ENCODE measurements at places on chromosomes 7 and 10.

DNA sequence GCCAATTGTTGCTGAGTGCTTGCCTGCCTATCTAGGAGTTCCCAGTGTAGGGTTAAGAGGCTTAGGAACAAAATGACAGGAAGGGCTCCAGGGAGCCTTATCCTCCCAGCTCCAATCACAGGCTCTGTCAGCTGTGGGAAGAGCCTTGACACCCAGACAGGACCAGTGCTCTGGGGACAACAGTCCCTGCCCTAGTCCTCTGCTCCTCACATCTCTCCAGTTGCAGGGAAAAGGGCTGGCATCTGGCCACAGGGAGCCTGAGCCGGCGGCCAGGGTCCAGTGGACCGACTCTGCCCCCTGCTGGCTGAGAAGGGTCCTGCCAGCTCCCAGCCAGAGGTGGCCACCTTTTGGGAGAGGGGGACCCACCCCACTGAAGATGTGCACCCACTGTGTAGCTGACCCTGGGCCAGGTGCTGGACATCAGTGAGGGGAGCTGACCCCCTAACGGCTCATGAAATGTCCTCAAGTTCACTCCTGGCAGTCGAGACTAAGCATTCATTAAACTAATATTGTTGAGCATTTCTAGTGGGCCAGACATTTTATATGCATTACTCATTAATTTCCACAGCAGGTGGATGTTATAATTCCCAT lies 17.6 kb downstream of the DNAJB12 start:
- peak; percentile 91 for DNase-seq

GRCh38 chr7:130793855-130794618 lies 60.0 kb upstream of the KLF14 start:
- DNase-seq, result no peak

DNA sequence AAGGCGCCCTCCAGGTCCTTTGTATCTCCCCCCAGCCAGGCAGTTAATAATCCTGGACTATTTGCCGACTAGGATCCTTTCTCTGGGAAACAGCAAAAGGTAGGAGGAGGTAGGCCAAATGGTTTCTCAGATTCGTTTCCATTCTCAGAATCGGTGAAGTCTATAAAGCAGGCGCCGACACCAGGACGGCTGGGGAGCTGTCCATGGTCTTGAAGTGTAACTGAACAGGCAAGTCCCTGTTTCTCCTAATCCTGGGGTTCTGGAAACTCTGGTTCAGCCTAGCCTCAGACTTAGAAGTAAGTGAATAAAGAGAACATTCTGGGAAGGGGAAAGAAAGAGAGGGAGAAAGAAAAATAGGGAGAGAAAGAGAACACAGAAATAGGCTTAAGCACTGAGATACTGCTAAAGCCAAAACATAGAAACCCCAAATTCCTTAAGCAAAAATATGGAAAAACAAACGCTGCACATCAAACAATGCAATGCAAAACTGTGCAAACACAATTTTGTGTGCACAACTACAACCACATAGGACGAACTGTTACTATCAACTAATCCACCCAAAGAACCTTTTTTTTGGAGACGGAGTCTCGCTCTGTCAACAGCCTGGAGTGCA lies 11.1 kb upstream of the INA start:
- DNase-seq, result peak; percentile 93

DNA sequence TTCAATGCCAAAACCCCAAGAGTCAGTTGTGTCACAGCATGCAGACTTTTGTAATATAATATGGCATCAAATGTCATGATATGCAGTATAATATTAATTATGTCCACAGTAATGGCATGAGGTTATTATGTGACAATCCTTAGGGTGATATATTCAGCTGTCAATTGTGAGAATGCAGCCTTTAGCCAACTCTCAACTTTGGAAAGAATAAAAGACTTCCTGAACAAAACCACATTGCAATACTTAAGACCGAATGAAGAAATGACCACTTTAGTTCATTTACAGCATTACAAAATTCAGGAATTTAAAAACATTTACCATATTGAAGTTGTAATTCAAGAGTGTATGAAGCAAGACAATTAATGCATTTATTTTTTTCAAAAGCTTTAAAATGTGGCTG lies 45.4 kb downstream of the CPVL start:
- DNase-seq, result no peak

GRCh38 chr10:126437635-126438406 lies 49.5 kb upstream of the ADAM12 start:
- no peak for DNase-seq

DNA sequence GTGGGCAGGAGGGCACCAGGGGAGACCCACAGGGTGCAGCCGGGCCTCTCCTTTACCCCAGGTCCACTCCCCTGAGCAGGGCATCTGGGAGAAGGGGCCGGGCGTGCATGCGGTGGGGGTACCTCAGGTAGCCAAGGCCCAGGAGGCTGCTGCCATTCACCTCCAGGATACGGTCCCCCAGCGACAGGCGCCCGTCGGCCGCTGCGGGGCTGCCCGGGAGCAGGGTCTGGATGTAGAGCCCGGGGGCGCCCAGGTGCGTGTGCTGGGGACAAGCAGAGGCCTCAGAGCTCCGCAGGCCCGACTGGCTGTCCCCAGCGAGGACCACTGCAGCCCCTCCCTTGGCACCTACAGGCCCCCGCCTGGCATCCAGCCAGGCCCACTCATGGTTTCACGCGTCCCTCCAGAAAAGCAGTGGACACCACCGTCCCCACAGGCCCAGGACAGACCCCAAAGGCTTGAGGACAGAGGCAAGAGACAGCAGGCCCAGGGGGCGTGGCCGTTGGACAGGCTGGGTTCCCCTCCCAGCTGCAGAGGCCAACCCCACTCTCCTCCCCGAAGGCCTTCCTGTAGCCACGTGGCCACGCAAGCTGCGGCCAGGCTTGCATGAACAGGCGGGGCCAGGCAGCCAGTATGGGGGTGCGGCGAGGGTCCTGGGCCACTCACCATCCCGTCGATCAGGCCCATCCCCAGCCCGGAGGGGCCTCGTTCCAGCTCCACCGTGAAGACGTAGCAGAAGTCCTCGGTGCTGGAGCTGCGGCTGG lies 24.3 kb downstream of the AP5Z1 start:
- DNase-seq, result no peak

Measured in endodermal cell (in vitro differentiated cells).